Esophagus (tissue), 2 donors: ENCODE measurements at places on chromosomes 16 and 17. TPM values are rescaled to one million over a fixed set of nuclear protein-coding genes. Genes with fewer than 3 reads are reported as not detected.

The SLC16A13 gene
- polyA plus RNA-seq = 4.8 TPM

The GP1BA gene
- polyA plus RNA-seq = 0.12 TPM

The CYGB gene
- 3.7 TPM for polyA plus RNA-seq

The SNN gene
- 8.7 TPM for polyA plus RNA-seq

The KRT20 gene
- 0.28 TPM for polyA plus RNA-seq

The TNFRSF17 gene
- 0.08 TPM for polyA plus RNA-seq

The CDH13 gene
- polyA plus RNA-seq = 1.3 TPM

The SUZ12 gene
- polyA plus RNA-seq = 12.1 TPM

The STH gene
- polyA plus RNA-seq = not detected

The KRTAP3-1 gene
- 0.39 TPM for polyA plus RNA-seq

The RAB34 gene
- polyA plus RNA-seq = 31.5 TPM

The SEZ6L2 gene
- 0.35 TPM for polyA plus RNA-seq

The ATP2A1 gene
- 0.69 TPM for polyA plus RNA-seq

The C17orf100 gene
- 2.9 TPM for polyA plus RNA-seq

The NPIPA2 gene
- 6.1 TPM for polyA plus RNA-seq

The PITPNM3 gene
- polyA plus RNA-seq = 9.5 TPM

The LMF1 gene
- 8.2 TPM for polyA plus RNA-seq

The KRTAP9-2 gene
- polyA plus RNA-seq = not detected

The ZG16B gene
- 1.1 TPM for polyA plus RNA-seq

The HCRT gene
- not detected for polyA plus RNA-seq

The TNP2 gene
- polyA plus RNA-seq = not detected

The TMIGD1 gene
- not detected for polyA plus RNA-seq

The CCL1 gene
- polyA plus RNA-seq = not detected

The KRT40 gene
- 0.20 TPM for polyA plus RNA-seq

The PNMT gene
- polyA plus RNA-seq = 1.8 TPM

The KRTAP16-1 gene
- not detected for polyA plus RNA-seq

The KANSL1 gene
- 14.6 TPM for polyA plus RNA-seq

The GPR179 gene
- polyA plus RNA-seq = 0.04 TPM

The RHBDF2 gene
- 19.4 TPM for polyA plus RNA-seq

The XYLT1 gene
- polyA plus RNA-seq = 3.0 TPM

The LGALS9C gene
- polyA plus RNA-seq = 13.4 TPM

The ATXN1L gene
- polyA plus RNA-seq = 4.7 TPM

The MAP1LC3B gene
- 41.2 TPM for polyA plus RNA-seq

The TBC1D3B gene
- 6.9 TPM for polyA plus RNA-seq

The SLC22A31 gene
- polyA plus RNA-seq = 0.14 TPM

The LGALS9 gene
- 29.5 TPM for polyA plus RNA-seq

The CACNG5 gene
- not detected for polyA plus RNA-seq
